Smooth muscle cell of trachea (primary cell): ENCODE measurements at places on chromosomes 1 and 21. TPM values are rescaled to one million over a fixed set of nuclear protein-coding genes. Genes with fewer than 3 reads are reported as not detected.

Gene FASLG
- not detected in 2 replicates for total RNA-seq

Gene ETV3L
- total RNA-seq: not detected in 2 replicates

Gene PSEN2
- total RNA-seq: 21.2 and 31.4 TPM in 2 replicates

Gene PTCH2
- total RNA-seq: 0.33 and 0.73 TPM in 2 replicates

Gene CAPN8
- not detected in 2 replicates for total RNA-seq

Gene C1orf94
- total RNA-seq: not detected in 2 replicates

Gene TMEM82
- not detected in 2 replicates for total RNA-seq

Gene CELA3A
- not detected in 2 replicates for total RNA-seq

Gene F13B
- total RNA-seq: not detected in 2 replicates

Gene C8A
- total RNA-seq: under 0.01 TPM in 1 of 2 replicates, not detected in the other

Gene ZBTB8A
- 7.1 and 9.2 TPM in 2 replicates for total RNA-seq

Gene RAB25
- not detected in 2 replicates for total RNA-seq
